Right renal pelvis (tissue), 4 donors: ENCODE measurements at places on chromosomes 7 and 10. TPM values are rescaled to one million over a fixed set of nuclear protein-coding genes. Genes with fewer than 3 reads are reported as not detected.

DNA sequence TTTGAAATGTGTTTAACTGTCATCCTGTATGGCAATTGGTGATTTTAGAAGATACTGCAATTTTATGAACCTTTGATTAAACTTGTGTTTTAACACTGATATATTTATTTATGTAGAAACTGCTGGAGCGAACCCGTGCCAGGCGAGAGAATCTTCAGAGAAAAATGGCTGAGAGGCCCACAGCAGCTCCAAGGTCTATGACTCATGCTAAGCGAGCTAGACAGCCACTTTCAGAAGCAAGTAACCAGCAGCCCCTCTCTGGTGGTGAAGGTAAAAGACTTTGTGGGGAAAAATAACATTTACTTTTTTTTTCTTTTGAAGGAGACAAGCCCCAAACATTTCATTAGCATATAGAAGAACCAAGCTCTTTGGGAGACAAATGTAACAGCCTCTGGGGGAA, 6.5 kb downstream of the ANLN start:
- DNase-seq, result no peak

GRCh38 chr10:112803961-112804401, 146.1 kb upstream of the TCF7L2 start:
- DNase-seq, result no peak

DNA sequence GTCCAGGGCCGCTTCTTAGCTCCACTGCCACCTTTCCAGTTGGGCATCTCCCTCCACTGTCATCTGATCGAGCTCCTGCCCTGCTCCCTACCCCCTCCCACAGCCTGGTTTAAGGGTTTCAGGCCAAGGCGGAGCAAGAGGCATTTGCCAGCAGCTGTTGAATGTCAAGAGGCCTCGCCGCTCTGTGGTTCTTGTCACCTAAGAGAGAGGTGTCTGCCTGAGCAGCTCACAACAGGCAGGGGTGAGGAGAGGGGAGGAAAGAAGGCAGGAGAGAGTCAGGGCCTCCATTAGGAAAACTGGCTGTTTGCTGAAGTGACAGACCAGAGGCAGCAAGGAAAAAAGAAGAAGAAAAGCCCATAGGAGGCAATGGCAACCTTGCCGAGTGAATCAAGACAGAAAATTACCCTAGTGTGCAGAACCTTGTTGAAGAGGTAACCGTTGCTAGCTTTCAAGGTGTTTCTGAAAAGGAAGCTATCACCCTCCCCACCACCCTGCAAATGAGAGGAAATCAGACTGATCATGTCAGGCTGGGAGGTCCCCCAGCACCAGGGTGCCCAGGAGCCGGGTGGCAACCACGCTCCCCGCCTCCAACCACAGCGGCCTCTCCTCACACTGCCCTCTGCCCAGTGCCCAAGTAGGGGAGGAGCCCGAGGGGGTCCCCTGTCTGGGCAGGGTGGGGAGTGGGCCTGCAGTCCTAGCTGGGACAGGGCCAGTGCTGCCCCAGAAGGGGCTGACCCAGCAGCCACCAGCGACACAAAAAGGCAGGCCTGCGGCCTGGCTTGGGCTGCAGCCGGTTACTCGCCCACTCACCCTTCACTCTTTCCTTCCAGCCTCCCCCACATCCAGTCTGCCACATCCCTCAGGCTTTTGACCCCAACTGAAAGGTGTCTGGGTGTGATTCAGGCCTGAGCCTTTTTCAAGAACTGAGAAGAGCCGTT, 7.1 kb downstream of the GATA3 start:
- DNase-seq, result no peak

DNA sequence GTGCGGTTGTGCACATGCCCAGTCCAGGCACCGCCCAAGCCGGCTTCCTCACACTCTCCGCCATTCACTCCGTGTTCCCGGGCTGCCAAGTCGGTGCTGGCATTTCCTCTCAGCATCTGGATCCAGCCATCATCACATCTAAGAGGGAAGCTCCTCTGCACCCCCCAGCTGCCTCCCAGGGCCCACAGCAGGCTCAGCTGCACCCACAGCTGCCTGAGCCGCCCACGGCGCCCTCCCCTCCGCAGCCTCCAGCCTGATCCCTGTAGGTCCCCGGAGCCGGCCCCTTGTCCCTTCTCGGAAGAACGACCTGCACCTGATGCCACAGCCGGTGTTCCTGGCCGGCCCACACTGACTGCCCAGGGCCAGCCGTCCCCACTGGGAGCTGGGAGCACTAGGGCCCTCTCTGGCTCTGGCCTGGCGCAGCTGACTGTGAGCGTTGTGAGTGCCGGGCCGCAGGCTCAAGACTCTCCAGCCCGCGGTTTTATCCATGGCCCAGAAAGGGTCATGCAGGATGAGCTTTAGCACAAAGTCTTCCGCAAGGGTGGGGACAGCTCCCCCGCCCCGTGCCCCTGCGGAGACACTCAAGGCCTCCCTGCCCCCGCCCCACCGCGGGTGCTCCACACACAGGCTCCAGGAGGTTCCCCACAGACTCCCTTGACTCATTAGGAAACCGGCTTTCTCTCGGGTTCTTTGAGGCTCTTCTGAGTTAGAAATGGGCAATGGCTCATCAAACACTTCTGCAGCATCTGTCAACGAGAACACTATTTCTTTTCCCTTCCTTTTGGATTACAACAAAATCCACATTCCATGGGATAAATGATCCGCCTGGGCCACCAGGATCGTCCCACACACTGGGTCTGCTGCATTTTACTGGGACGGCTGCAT, 31.2 kb downstream of the CFAP46 start:
- no peak for DNase-seq

Gene NPSR1
- polyA plus RNA-seq, result 0.12 TPM

Gene WNT2
- polyA plus RNA-seq, result 0.46 TPM

Gene CALHM3
- 0.05 TPM for polyA plus RNA-seq

Gene CYP2E1
- 1.4 TPM for polyA plus RNA-seq

DNA sequence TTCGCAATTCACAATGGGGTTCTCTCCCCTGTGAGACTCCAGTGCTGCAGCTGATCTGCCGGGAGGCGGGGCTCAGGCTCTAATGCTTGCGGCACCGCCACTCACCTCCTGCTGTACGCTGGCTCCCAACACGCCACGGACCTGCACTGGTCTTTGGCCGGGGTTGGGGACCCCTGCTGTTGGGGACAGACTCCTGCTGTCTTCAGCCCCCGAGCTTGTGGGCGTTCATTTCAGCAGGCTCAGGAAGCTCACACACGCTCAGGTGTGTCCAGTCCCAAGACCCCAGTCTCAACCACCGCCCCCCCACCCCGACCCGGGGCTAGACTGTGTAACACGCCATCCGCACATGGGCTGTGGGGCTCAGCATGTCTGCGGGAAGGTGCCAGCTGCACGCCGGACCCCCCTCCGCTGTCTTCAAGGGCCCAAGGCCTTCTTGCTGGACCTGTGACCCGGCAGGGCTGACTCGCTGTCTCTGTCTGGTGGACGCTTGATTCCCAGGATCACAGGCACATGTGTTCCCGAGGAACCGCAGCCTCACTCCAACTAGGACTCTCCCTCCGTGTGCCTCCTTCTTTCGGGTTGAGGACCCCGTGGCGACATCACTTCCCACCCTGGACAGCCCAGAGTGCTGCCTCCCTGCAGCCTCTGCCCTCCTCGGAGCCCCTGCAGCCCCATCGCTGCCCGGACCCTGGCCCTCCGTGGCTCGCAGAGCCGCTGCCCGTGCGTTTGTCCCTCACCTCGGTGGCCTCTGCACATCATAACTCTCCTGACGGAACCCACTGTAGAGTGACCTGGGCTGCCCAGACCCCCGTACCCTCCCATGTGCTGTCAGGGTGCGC, 106.4 kb downstream of the DNAJB6 start:
- no peak for DNase-seq

Gene ELOVL3
- 2.6 TPM for polyA plus RNA-seq

Gene SPACDR
- 1.5 TPM for polyA plus RNA-seq

Gene TMEM26
- polyA plus RNA-seq, result 7.2 TPM

Gene LRRTM3
- polyA plus RNA-seq, result 4.2 TPM

DNA sequence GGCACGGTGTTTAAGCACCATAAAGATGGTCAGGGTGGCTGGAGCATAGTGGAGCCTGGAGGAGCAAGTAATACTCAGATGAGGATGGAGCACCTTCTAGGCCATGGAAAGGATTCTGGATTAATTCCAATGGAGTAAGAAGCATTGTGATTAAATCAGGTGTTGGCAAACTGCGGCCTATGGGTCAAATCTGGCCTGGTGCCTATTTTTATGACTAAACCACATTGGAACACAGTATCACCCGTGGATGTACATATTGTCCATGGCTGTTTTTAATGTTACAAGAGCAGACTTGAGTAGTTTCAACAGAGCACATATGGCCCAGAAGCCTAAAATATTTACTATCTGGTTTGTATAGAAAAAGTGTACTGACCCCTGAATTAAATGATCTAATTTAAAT, 49.9 kb upstream of the TMEM248 start:
- DNase-seq, result no peak

GRCh38 chr7:142913051-142913450, 20.5 kb downstream of the TRPV5 start:
- no peak for DNase-seq

DNA sequence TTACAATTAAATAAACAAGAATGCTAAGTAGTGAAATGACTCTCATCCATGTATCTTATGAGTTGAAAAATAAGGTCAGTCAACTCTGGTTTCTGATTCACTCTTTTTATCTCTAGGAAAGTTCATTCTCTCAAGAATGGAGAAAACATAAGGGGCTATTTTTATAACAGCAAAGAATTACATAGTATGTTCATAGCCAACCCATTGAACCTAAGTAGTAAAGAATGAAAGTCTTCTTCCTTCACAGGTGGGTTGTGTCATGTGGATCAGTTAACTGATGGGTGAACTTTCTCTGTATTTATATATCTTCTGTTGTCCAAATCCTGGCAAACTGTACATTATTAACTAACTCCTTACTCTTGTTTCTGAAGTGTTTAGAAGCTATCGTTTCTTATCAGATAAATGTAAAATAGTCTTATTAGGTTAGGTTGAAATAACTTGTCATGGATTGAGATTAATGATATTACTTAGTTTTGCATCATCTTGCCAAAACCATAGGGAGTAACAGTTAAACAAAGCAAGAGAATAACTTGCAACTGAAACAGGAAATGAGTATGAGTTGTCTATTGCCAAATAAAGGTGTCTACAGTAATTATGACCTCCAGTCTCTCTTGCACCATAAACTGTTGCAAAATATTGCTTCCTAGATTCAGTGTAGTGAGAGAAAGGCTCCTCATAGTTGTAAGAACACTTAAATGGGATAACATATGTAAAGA, 86.8 kb downstream of the ANKRD7 start:
- no peak for DNase-seq

Gene VENTX
- polyA plus RNA-seq, result 0.18 TPM

- DNase-seq, result no peak
These were observed 12.3 kb upstream of the MYPN start for GRCh38 chr10:68096913-68097516.

DNA sequence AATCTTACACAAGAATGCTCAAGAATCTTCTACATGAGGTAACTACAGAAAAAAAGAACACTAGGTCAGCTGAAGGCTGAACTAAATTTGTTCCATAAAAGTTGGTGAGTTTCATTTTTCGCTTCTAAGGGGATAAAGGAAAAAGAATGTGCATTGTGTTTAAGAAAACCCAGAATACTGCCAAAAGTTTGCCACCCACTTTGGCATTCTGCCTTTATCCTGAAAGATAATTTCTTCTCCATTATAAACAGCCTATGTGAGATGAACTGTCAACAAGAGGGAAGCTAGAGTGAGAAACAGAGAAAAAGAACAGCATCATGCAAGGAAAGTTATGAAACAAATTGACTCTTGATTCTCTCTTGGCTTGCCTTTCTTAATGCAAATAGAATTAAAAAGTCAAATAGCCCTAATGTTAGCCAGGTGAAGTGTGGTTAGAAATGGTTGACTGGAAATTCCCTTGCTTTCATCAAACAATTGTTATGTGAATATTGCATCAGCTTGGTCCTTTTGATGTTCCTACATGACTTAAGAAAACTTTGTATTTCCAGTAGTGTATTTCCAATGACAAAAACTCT, 25.8 kb downstream of the STEAP1 start:
- DNase-seq, result no peak

DNA sequence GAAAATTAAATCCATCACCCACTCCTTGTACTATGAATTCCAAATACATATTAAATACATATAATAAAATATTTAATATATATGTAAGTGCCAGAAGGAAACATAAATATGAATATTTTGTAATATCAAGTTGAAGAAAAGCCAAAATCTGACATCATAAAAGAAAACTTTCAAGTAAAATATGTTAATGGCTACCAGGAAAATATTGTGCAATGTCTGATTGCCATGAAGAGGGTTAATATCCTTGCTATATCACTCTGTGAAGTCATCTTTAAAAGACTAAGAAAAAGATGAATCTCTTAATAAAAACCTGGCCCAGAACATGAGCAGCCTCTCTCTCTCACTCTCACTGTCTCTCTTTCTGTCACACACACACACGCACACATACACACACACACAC, 130.2 kb downstream of the EGFR start:
- DNase-seq, result no peak

Gene NODAL
- 0.15 TPM for polyA plus RNA-seq

DNA sequence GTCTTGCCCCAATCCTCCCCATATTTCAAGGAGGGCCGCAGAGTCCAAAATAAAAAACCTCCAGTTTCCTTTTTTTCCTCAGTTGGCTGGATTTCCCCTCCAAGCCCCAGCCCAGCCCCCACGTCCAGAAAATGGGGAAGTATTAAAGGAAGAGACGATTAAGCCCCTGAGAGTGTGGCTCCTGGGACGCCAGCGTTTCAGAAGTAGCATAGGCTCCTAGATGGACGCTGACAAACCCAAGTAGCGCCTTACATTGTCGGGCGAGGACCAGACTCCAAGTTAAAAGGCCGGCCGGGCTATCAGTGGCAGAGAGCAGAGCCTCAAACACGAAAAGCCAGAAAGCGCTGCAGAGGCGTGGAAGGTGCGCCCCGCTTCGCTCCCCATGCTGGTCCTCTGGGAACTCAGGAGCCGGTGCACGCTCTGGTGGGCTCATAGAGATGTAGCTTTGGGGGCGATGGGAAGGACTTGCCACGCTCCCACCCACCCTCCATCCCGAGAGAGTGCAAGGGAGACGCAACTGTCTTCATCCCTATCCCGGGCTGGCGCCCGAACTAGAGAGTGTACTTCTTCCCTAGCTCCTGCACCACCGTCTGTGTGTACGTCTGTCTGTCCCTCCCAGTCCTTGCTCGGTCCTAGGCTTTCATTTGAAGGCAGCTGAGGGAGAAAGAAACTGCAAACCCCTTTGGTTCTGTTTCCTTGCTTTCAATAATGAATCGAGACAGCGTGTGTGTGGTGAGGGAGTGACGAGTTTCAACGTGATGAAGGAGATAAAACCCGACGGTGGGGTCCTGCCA, 6.3 kb upstream of the EMX2 start:
- DNase-seq, result no peak

Gene GRM3
- polyA plus RNA-seq, result 0.33 TPM

DNA sequence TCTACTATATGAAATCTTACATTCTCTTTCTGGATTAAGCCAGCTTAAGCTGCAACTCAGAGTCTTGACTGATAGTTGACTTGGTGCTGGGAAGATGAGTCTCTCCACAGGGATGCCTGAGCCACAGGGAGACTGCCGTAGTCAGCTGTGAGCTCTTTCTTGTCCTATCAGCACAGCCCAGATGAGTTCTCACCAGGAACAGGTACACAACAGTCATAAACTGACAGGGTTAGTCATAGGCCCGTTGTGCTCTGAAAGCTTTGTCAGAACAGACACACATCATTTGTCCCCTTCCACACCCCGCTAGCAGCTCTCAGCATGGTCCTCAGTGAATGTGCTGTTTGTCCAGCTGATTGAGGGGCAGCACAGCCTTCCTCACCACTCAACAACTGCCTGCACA, 221.6 kb downstream of the RPS24 start:
- DNase-seq, result no peak

Gene FAM131B
- polyA plus RNA-seq, result 2.5 TPM

- DNase-seq, result no peak
These were observed 252.0 kb downstream of the SORCS3 start for GRCh38 chr10:104892879-104893617.

Gene TBXAS1
- polyA plus RNA-seq, result 22.9 TPM
